ENCODE measurements at places on chromosomes 5 and 9.

- no peak for DNase-seq
Observed at GRCh38 chr5:119515192-119515591, 62.9 kb downstream of the HSD17B4 start.

- no peak for DNase-seq
Observed at GRCh38 chr9:133533857-133534256, 647 bp upstream of the ADAMTSL2 start.

- DNase-seq, result no peak
Observed at GRCh38 chr5:170971-171800, 20.1 kb upstream of the LRRC14B start.

GRCh38 chr5:50853151-50853550 is 186.7 kb downstream of the PARP8 start:
- no peak for DNase-seq

GRCh38 chr5:111129938-111130337 is 37.8 kb downstream of the WDR36 start:
- no peak for DNase-seq

Measured in HAP-1 (cell line).